Panc1 (cell line): ENCODE measurements at places on chromosomes 4 and X. TPM values are rescaled to one million over a fixed set of nuclear protein-coding genes. Genes with fewer than 3 reads are reported as not detected.

JAKMIP1 gene
- not detected for total RNA-seq

EDNRA gene
- total RNA-seq: 0.13 TPM

TMSB15C gene
- total RNA-seq: 2.1 TPM

DNA sequence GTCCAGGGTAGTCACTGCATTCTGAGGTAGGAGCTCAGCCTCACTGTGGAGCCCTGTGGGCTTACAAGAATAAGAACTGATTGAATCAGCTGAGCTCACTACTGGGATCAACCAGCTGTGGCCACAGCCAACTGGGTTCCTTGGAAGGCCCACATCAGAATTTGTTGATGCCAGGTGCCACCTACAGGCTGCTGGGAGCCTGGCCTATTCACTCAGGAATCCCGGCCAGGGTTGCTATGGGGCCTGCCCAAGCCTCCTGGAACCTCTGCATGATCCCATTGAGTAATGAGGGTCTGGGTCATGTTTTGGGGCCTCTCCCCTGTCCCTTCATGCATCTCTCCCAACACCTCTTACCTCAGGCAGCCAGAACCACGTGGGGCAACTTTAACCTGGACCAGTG, 53.9 kb upstream of the KIAA1210 start:
- DNase-seq: no peak

DNA sequence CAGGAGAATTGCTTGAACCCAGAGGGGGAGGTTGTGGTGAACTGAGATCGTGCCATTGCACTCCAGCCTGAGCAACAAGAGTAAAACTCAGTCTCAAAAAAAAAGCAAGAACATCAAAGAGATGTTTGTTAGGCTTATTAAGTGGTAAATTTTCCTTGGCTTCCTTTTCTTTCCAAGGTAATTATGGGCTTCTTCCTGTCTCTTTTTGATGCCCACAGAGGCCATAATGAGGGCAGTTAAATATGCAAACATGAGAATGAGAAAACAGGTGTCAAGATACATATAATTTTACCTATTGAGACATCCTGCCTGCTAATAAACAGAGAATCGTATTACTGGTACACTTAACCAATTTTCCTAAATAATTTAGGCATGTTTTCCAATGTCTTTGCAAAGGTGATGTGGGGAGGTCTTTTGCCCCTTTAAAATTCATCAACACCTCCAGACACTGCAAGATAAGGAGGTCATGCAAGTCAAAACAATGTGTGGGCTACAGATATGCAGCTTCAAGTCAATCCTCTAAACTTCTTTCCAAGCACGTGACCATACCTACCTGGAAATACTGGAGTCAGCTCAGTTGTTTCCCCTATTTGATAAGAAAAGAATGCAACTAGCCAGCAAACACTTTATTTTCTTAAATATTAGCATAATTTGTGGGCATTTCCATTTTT, 2.7 kb downstream of the SLC39A8 start:
- no peak for DNase-seq

- no peak for DNase-seq
Measured at GRCh38 chr4:149676076-149676475, 139.6 kb downstream of the IQCM start.

DNA sequence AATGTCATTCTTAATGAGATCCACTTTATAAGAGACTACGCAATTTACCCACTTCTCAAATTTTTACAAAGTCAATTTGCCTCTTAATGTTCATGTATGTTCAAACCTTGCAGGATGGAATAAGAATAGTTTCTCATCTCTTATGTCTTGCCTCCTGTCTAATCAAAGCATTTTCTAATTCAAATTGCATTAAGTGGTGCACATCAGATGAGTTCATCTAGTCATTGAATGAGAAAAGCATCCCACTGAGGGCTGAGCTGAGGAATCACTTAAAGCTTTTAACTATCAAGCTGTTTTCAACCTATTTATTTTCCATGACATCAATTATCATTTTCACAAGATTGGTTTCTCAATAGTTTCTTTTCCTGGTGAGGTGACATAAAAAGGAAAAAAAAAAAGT, 1964.0 kb downstream of the PCDH7 start:
- no peak for DNase-seq

DNA sequence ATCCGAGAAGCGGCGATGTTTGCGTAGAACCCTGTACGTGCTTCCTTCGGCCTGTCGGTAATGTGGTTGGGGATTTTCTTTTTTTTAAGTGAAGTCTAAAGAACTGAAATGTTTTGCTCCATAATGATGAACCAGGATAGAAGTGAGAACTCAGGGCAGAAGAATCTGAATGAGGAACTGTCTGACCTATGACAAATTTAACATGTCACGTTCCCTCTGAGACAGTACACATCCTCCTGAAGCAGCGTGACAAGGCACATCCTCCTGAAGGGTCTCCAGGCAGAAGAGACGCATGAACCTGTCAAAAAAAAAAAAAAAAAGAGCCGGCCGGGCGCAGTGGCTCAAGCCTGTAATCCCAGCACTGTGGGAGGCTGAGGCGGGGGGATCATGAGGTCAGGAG, 6.2 kb downstream of the CSF2RA start:
- DNase-seq: no peak

GRCh38 chrX:118975831-118976598, 1.6 kb downstream of the LONRF3 start:
- no peak for DNase-seq

GRCh38 chr4:8076023-8076422, 82.6 kb downstream of the ABLIM2 start:
- DNase-seq: no peak

DNA sequence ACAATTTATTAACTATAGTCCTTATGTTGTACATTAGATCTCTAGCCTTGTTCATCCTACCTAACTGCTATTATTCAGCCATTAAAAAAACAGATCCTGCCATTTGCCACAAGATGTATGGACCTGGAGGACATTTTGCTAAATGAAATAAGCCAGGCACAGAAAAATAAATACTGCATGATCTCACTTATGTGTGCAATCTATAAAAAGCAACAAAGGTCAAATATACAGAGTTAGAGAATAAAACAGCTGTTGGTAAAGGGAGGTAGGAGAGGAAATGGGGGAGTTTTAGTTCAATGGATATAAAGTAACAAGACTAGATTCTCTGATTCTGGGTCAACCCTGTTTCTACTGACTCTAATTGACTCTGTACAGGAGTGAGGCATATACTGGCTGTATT, 103.3 kb upstream of the FAM9C start:
- no peak for DNase-seq
